ENCODE measurements at places on chromosomes 5 and 9.

- no peak for DNase-seq
Measured at GRCh38 chr5:150024346-150024984, 23.9 kb downstream of the HMGXB3 start.

DNA sequence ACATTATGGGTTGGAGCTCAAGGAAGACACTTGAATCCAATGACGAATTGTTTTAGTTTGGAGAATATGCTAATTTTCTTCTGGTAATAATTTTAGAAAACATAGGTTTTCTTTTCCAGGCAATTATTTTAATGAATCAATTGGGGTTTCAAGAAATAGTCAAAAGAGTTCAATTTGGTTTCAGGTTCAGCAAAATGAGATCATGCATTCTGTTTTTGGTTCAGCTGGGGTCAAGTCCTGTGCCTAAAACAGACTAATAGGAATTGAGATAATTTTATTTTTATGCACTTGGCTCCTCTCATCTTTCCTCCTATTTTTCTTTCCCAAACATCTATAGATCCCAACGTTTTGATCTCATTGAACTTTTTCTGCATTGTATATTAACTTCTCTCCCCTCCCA, 596.8 kb downstream of the RAB3C start:
- no peak for DNase-seq

DNA sequence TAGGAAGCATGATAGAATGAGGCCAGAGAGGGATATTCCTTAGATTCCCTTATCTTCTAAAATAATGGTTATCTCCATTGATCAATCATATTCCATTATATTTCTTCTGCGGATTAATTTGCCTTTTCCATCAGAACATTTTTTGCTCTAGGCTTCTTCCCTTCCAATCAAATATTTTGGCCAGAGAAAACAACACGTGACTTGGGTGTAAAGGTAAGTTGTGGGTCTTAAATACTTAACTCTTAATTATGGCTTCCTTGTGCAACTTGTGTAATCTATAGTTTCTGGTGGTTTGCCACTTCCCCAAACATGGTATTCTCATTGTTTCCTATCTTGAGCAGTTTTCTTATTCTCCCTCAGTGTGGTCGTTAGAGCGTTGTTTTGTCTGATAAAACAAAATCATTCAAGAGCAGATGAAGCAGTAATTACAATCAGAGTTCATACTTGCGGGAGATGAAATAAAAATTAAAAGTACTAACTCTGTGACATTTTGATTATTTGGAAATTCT, 889.3 kb downstream of the MAT2B start:
- no peak for DNase-seq

GRCh38 chr5:79561525-79561893, 47.6 kb upstream of the HOMER1 start:
- DNase-seq = no peak

DNA sequence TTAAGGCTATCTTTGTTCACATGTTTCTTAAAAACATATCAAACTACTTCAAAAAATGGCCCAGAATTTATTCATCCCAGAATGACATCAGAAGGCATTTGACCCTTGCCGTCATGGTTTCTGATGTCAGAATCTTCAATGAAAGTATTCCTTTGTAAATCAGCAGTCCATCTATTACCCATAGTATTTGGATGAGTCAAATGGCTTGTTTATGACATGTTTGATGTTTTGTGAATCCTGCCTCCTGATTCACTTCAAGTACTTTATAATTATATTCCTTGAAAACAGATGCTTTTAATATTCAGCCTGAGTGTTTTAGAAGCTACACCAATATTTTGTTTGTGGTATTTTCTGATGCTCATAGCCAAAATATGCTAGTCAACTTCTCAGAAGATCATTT, 200.8 kb upstream of the MEF2C start:
- DNase-seq = no peak

DNA sequence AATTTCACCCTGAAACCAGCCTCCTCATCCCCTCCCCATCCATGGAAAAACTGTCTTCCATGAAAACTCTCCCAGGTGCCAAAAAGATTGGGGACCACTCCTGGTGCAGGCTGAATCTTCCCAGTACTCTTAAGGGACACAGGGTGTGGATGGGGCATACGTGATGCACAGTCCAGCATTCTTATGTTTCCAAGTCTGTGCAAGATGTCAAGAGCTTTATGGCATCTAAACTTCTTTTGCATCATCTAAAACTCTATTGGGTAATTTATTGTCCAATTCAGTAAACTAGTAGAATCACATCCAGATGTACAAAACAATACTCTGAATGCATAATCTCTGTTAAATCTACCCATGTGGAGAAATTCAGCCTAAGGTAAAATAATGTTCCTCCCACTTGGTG, 9.3 kb upstream of the FGD3 start:
- DNase-seq = no peak

DNA sequence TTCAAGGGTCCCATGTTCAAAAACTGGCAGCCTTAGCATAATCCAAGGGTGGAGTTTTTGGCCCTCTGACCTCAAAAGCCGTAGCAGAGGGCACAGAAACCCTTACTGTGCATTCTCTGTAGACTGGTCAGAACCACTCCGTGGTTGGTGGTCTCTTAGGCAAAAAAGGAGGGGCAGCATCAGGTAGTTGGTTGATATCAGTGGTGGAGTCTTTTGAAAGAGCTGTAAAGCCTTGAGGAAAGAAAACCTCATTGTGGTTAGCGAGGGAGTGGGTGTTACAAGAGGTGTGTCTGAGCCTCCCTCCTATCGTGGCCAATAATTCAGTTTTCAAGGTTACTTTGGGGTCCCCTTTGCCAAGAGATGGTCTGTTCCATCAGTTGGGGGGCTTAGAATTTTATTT, 40.9 kb downstream of the ARHGEF28 start:
- DNase-seq = no peak

GRCh38 chr5:140298183-140298601, 4.7 kb downstream of the PFDN1 start:
- DNase-seq = no peak

DNA sequence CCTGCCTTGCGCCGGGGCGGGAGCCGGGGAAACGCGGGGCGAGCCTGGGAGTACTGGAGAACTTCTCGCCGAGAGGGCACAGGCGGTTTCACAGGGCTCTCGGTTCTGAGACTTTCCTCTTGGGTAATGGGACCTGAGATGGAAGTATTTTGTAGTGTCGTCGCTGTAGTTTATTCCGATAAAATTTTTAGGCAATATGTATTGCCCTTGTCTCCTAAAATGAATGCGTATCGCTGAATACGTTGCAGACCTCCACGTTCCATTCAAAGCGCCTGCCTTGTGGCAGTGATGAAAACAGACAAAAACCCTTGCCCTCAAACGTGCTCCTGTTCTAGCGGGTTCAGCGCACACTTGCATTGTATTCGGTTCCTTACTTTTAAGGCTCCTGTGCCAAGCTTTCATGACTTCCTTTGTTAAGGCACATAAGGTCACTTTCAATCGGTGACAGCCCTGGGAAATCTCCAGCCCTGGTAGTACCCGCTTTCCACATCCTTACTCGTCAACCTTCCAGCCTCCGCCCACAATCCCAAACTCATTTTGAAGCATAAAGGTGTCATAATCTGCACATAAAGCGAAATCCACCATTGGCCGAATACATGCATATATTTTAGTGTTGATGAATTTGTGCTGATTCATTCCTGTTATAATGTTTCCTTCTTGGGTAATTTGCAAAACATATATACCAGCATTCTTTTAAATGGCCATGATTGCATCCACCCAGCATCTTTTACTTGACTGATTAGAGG, 694 bp downstream of the RMI1 start:
- no peak for DNase-seq

- no peak for DNase-seq
Measured at GRCh38 chr9:68574150-68574549, 33.5 kb upstream of the TMEM252 start.

DNA sequence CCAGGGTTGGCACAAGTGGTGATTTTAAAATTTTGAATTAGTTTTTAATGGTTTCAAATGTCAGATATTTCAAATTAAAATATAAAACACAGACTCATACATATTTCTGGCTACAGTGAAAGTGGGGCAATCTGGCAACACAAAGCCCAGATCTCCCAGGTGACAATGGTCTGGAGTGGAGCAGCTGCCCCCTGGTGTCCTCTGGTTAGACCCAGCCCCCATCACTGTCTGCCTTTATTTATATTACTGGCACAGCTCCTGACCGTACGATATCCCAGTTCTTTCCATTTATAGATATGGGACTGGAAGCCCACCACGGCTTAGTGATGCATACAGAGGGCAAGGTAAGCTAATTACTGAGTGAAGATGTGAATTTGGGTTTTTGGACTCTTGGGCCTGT, 37.3 kb downstream of the MACIR start:
- no peak for DNase-seq

GRCh38 chr5:82405618-82406204, 127.6 kb upstream of the RPS23 start:
- no peak for DNase-seq

- DNase-seq = no peak
Measured at GRCh38 chr9:4318326-4318725, 18.5 kb upstream of the GLIS3 start.

DNA sequence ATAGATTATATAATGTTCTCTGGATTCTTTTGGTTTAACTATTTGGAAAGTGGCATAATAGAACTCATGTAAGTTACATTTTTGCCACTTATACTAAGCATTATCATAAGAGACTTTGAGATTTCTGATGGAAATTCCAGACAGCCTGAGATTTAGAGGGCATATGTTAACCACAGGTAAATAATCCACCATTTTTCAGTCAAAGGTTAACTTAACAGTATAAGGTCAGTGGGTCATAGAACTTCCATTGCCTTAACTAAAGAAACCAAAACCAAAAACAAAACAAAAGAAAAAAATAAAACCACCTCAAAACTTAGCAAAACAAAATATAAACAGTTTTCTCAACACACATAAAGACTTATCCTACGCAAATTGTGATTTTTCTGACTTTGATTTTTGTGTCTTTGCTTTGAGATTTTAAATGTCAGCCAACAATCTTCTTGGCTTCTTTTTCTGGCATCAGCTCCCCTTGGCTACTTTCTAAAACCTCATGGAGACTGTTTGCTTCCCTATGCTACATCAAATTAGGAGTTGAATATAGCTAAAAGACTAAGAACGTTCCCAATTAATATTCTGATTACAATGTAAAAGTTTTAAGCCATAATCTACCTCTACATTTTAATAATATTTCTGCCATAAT, 430.1 kb upstream of the DAB2 start:
- DNase-seq = no peak

GRCh38 chr5:4001004-4001403, 405.4 kb downstream of the IRX1 start:
- no peak for DNase-seq

DNA sequence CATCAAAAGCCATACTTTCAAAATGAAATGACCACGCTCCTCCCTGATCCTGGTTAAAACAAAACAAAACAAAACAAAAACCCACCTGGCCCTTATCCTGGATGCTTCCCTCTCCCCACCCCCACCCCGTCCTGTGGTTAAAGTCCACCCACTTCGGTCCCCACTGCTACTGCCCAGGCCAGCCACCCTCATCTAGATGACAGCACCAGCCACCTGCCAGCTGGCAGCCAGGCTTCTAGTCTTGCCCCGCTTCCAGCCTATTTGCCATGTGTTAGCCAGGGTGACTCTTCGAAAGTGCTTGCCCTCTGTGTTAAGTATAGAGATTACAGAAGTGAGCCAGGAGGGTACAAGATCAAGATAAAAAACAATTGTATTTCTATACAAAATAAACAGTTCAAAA, 27.5 kb upstream of the NCS1 start:
- DNase-seq = no peak

DNA sequence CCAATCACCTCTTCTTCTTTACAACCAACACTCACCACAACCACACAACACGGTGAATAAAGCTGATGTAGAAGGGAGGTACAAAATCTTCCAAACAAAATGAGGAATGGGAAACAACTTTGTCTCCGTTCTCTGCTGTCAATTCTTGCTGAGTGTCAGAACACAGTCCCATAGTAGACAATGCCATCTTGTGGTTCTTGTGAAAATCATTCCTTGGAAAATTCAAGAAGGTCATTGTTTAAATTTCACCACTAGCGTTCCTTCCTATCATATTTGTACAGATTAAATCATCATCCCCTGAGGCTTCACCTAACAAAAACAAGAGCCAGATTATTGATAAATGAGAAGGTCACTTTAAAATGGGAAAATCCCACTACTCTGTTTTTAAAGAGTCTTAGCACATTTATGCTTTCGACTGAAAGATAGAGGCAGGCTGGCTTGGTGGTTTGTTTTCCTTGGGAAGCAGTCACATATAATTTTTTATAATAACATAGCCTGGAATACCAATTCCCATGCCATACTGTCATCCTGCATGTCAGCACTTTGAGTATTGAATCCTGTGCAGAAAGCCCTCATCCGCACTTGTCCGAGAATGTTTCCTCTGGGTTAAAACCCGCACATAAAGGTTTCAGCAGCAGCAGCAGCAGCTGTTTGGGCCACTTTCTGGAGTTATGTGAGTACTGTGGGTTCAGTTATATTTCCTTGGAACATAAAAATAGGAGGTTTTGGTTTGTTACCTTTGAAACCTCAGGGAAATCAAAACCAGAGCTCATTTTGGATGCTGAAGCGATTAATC, 395.0 kb upstream of the SMARCA2 start:
- no peak for DNase-seq

DNA sequence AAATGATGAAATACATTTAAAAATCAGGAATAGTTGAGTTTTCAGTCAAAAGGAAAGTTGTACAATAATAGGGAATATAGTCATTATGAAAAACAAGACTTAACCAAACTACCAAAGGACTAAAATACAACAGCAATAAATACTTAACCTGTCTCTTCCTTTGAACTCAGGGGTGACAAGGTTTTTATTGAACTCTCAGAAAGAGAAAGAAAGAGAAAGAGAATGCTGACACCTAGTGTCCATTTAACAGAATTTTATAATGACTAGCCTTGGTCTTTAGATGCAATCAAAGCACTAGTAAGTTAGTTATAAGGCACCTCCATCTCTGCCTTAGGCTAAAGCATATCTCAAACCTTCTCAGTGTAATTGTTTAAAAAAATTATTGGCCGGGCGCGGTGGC, 47.5 kb downstream of the UIMC1 start:
- DNase-seq = no peak

- no peak for DNase-seq
Measured at GRCh38 chr9:121318631-121319382, 50.8 kb downstream of the GSN start.

DNA sequence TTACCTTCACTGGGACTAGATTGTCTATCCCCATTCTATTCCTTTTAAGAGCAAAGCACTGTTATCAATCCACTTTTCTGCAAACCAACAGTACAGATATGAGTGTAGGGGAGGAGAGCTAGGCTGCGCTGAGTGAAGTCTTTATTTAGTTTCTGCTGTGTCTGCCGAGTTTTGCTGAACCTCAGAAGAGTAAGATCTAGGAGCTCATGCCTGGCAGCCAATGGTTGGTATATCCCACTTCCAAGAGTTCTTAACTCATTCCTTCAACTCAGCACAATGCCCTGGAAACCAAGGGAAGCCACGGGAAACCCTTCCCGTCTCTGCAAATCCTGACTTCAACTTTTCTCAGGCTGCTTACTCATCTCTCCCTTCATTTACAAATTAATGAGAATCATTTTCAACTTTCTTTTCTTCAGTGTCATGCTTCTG, 58.0 kb upstream of the JAK2 start:
- DNase-seq = no peak

- no peak for DNase-seq
Measured at GRCh38 chr9:94952565-94953373, 226.3 kb downstream of the AOPEP start.

All from Panc1 (cell line).